ENCODE measurements at places on chromosomes 13 and 19.

GRCh38 chr19:3774621-3775373 lies 2.8 kb upstream of the RAX2 start:
- DNase-seq, result no peak

GRCh38 chr13:40146611-40147117 lies 491.2 kb downstream of the COG6 start:
- no peak for DNase-seq

GRCh38 chr13:36031490-36031889 lies 99.7 kb downstream of the DCLK1 start:
- no peak for DNase-seq

GRCh38 chr19:56301886-56302620 lies 12.6 kb downstream of the ZSCAN5A start:
- DNase-seq, result no peak

GRCh38 chr13:98443329-98443728 lies 133.6 kb downstream of the STK24 start:
- no peak for DNase-seq

GRCh38 chr19:45079063-45079910 lies at the start of gene GEMIN7:
Gene GEMIN7, plus strand, starts transcription at chr19:45079260. Its CDS starts 10,855 bp downstream, at chr19:45090115.
- no peak for DNase-seq

DNA sequence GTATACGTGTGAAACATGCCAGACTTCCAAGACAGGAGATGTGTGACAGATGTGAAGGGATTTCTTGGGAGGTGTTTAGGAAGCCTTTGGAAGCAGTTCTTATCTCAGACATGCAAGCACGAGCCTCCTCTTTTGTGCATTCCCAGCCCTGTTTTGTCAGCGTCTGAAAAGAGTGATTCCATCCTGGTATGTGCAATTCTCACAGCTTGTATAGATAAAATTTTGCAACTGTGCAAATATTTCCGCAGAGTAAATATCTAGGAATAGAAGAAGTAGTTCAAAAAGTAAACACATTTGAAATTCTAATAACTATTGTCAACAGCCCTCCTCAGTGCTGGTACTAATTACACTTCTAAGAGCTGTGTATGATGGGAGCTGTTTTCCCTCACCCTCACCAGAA lies 72.3 kb upstream of the C1QTNF9B start:
- DNase-seq, result no peak

- DNase-seq, result no peak
These were observed 35.8 kb downstream of the LATS2 start for GRCh38 chr13:21025539-21025938.

- DNase-seq, result no peak
These were observed 50.5 kb downstream of the COLGALT1 start for GRCh38 chr19:17605761-17606589.

DNA sequence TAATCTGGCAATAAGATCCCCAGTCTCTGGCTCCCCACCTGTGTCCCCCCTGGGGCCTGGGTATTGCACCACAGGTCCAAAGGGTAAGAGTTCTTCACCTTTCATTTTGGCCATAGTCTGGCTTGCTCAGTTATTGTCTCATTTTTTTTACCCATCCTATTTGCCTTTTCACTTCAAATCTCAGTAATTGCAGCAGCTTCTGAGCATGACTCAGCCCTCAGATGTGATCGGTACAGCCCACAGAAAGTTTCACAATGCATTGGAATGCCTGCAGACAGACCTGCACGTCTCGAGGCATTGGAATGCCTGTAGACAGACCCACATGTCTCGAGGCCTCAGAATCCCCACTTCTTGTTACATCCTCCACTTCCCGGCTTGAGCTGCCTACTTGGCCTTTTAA lies 173.6 kb downstream of the NUFIP1 start:
- DNase-seq, result no peak

DNA sequence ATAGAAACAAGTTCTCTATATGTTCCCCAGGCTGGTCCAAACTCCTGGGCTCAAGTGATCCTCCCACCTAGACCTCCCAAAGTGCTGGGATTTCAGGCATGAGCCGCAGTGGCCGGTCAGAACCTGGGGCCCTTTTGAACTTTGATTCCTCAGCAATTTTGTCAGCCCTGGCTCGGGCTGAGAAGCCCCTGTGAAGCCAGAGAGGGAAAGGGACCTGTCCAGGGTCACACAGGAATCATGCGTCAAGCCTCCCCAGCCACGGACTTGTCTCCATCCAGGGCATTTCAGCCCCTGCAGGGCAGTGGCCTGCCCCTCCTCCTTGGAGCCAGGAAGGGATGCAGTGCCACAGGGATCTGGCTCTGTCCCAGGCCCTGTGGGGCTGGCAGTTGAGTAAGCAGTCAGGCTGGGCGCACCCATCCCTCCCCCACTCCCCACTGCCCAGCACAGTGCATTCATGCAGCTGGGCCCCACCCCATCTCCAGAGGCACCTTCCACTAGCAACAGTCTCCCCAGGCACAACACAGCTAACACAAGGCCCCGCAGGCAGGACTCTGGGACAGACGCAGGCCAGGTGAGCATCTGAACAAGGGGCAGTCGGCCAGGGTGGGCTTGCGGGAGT lies at the start of gene CAPS:
CAPS (plus strand) TSS at position 516 of the 619 bp plus-strand sequence. CDS start 153 bp downstream, outside the sequence.
- no peak for DNase-seq

GRCh38 chr13:88863116-88863515 lies 1191.9 kb downstream of the SLITRK5 start:
- DNase-seq, result no peak

GRCh38 chr19:6101291-6101825 lies 8.9 kb downstream of the RFX2 start:
- DNase-seq, result no peak

DNA sequence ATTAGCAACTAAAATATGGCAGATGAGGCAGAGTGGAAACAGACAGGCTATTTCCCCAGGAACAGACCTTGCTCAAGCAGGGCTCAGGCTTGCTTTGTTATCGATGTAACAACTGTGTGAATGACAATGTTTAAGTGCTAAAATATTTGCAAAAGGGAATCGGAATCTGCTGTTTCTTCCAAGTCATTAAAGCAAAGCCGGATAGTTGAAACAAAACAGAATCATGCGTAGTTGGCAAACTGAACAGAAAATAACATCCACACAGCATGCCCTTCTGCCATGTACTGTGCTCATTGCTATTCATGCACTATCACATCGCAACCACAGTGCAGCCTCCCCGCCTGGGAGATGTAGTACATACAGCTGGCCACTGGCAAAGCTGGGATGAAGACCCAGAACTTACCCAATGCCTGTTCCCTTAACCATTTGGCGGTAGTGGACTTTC lies 799.1 kb downstream of the DIAPH3 start:
- no peak for DNase-seq

- no peak for DNase-seq
These were observed 185.3 kb downstream of the KCNRG start for GRCh38 chr13:50200569-50200968.

DNA sequence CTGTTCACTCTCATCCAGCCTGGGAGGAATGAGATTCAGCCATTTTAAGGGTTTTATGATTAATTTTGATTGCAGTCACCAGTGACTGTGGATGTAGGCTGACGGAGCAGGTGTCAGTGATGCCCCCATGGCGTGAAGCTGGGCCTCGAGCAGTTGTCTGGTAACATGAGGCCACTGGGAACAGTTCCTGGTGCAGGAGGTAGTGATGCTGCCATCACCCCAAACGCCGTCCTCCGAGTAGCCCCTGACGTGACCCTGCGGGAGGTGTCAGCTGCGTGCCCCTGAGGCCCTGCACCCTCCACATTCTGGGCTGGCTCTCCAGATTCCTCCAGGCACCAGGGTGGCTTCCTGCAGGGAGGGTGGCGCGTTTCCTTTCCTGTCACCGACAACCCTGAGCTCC lies 277.2 kb downstream of the TEX29 start:
- no peak for DNase-seq

GRCh38 chr19:13965926-13966683 lies 13.8 kb downstream of the DCAF15 start:
- no peak for DNase-seq

DNA sequence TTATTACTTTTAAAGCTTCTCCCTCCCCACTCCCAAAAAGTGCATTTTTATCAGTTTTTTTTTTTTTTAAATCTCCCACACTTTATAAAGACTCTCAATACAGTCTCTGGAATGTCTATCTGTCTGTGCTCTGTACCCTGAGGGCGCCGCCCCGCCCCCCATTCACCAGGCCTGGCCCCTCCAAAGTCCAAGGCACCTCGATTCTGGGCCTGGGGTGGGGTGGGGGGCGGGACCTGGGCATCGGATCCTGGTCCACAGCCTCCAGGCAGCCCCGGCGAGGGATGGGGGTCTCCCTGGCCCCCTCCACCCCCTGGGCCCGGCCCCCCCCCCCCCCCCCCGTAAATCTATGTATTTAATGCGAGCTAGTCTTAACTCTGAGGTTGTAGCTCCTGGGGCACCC lies 23.3 kb downstream of the ZBTB7A start:
- no peak for DNase-seq

DNA sequence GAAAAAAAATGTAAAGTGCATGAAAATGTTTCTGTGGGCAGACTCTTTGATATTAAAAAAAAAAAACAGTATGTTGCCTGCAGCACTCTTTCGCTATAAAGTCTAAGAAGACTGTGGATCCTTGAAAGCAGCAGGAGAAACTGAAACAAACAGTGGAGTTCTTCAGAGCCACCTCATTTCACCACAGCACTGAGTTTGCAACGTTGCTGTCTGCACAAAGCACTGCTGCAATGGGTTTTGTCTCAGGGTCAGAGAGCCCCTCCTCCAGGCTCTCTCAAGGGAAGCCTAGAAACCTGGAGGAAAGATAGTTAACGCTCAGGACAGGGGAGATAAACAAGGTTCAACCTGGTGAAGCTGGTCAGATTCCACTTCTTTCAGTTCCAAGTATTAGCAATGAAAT lies 248.7 kb downstream of the EFNB2 start:
- DNase-seq, result no peak

DNA sequence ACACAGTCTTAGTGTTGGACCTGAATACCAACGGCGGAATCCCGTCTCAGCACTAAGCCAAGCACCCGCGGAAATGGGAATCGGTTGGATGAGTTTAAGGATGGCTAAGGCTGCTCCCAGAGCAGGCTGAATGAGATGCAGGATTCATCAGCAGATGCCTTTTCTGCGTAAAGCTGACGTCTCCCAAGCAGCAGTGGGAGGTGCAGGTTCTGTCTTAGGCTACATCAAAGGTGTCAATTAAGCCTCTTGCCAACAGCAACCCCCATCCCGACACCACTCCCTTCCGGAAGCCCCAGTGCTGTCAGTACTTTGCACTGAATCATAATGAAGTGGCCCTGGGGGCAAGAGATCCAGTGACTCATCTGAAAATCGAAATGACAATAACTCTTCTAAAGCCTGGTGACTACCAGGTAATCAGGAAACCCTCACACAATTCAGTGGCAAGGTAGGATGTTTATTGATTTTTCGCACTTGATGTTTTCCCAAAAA lies 275.6 kb downstream of the DCLK1 start:
- peak; percentile 34 for DNase-seq

DNA sequence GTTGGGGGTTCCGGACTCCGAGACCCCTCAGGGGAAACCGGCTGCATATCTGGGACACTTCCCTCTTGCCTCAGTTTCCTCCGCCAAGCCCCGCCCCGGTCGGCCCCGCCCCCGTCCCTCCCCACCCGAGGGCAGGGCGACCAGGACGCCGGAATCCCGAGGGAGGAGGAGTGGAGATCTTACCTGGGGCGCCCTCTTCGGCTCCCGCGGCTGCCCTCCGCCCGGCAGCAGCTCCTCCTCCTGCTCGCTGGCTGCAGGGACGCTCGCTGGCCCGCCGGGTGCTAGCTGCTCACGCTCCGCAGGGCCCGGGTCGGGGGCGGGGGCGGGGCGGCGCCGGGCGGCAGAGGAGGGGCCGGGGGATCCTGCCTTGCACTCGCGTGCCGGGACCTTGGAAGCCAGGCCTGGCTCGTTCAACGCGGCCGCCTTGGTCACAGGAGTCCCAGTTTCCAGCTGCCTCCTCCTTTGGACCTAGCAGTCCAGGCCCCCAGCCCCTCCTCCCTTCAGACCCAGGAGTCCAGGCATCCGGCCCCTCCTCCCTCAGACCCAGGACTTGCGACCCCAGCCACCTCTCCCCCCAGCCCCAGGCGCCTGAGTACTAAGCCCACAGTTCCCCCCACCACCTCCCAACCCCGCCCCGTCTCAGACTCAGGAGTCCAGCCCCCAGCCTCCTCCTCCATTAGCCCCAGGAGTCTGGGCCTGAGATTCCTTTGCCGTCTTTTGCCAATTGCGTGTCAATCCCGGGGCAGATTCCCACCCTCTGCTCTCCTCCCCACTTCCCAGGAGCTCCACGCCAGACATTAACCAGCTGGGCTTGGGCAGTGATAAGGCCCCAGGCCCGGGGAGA lies at the start of gene NTF4:
NTF4 (minus strand) TSS at position 51 of the 844 bp plus-strand sequence. CDS start 2,821 bp downstream, outside the sequence.
- DNase-seq, result no peak

DNA sequence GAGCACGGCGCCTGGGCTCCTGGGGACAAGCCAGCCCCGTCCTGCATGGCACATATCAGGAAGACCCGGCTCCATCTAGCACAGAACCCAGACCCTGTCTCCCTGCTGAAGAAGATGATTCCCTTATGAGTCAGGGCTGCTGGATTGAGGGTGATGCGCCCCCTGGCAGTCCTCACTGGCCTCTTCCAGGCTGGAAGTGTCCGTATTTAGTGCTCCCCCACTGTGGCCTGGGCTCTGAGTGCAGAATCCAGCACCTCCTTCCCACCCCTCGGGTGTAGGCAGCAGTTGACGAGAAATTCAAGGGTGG lies 14.9 kb downstream of the COMP start:
- DNase-seq, result no peak

DNA sequence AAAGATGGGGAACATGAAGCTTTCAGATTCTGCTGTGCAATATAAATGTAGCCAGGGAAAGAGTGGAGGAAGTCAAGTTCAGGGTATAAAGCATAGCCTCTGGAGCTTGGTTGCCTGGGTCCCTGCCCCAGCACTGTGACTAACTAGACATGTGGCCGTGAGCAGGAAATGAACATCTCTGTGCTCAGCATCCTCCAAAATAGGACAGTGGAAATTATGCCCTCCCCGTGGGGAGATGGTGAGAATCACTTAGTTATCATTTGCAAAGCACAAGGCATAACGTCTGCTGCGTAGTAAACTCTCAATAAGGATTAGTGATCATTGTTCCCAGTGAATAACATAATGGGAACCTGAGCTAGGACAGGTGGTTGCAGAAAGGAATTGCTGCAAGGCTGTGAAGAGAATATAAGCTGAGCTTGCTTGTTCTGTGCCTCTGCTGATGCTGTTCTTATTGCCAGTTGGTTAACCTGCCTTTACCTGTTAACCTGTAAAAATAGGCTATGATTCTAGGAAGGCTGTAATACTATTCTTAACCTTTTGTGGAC lies 441.0 kb downstream of the COG6 start:
- no peak for DNase-seq

DNA sequence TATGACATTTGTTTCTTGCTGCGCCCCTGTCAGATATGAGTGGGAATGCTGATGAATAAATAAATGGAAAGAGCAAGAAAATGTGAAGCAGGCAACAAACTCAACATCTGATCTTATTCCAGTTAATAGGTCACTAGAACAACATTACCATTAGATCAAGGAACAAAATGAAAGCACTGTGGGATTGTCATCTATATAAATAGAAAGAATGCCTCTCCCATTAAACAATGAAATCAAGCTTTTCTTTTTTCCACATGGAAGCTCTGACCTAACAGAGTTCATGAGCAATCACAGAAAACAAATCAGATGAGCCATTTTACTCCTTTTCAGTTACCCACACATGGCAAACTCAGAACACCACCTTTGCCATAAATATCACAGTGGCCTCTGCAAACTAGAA lies 354.8 kb downstream of the SUCLA2 start:
- DNase-seq, result no peak
